Left hindlimb (tissue), 1 donor: ENCODE measurements at places on chromosomes 6 and 20.
A peak's percentile ranks its signal among the peaks of the same experiment; 100 is the strongest.

DNA sequence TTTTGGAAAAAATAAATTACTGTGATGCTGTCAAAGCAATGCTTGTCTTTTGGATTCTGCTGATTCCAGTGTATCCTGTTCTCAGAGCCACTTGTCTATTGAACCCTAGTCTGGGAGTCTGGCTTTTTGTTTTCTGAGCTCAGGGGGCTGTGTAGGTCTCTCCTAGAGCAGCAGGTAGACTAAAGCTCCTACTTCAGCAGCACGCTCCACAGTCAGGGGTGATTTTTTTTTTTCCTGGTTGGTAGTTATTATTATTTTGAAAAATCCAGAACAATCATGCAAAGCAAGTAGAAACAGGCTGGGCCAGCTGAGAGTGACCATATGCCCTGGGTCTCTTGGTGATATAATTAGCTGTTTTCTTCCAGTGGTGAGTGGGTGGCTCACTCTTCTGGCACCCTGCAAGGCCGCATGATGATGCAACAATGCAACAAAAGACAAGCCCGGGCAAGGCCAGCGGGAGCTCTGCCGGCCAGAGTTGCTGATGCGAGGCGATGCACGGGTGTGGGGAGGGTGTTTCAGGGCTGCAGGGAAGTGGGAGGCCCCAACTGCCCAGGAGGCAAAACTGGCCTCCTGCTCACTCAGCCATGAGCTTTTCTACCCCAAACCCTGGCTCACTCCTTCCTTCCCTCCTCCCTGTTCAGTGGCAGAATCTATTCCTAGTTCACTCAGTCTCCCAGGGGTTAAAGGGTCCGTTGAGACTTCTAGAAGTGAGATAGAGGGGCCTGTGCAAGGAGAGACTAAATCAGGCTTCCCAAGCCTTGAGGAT is 11.5 kb upstream of the CDKN1A start:
- peak; percentile 56 for DNase-seq

- DNase-seq = no peak
Observed at GRCh38 chr20:21357844-21358243, 39.5 kb downstream of the NKX2-4 start.

GRCh38 chr20:2331106-2331505 is 35.3 kb downstream of the TGM3 start:
- no peak for DNase-seq

DNA sequence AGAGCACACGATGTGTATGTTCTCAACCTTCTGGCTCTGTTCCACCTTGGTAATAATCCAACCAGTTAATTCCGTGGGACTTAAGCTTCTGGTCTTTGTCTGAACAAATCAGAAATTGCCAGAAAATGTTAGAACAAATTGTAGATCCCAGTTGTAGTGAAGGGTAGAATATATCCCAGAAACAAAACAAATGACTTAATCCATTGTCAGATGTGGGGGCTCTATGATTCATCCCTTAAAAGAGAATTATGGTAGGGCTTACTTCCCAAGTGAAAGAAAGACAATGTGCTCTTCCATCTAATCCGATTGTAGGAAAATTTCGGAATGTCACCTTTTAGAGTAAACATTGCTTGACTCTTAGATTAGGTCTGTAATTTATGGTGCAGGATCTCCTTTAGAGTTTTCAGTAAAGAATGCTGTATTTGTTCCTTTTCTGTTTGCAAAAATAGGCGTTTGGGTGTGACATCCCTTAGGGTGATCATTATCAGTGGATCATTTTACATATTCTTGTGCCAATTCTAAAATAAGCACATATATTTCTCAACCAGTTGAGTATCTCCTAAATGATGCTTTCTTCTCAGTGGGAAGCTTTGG is 234.5 kb upstream of the ZNF217 start:
- no peak for DNase-seq

GRCh38 chr6:113860181-113860955 is 3.2 kb downstream of the MARCKS start:
- peak; percentile 65 for DNase-seq

DNA sequence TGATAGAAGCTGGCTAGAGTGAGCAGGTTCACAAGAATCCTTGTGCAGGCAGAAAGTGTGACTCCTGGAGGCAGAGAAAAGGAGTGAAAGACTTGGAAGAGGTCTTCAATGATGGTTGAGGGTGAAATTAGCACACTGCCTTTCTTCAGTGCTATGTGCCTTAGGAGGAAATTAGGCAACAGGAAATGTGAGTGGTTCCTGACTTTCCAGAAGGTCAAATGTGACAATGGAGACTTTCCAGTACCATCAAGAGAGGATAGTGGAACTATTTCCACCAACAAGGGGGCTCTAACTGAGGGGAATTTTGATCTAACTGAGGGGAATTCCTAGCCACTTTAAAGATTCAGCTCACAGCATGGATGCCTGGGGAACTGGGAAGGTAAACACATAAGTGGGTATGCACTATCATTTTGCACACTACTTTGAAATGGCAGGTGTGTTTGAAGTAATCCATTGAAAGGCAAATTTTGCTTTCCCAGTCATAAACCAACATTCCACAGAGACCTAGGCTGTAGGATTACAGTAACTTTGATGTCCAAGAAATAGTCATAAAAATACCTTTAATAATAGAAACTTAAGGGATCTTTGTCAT is 90.0 kb downstream of the PERP start:
- no peak for DNase-seq

GRCh38 chr6:166563805-166564204 is 22.7 kb downstream of the RAMACL start:
- no peak for DNase-seq

- no peak for DNase-seq
Observed at GRCh38 chr20:62549499-62550086, 73.8 kb upstream of the GATA5 start.
